Activated CD8-positive, alpha-beta memory T cell treated with anti-CD3 and anti-CD28 coated beads, Interleukin-2, amount 50 U/mL, for 4 hours (primary cell): ENCODE measurements at places on chromosomes 4 and X.

- DNase-seq: no peak
These were observed 108.3 kb downstream of the QRFPR start for GRCh38 chr4:121272526-121272925.

GRCh38 chr4:70326052-70326451 lies 8.7 kb upstream of the CABS1 start:
- no peak for DNase-seq

- DNase-seq: no peak
These were observed 29.2 kb downstream of the SULT1E1 start for GRCh38 chr4:69830560-69831269.

GRCh38 chr4:82957045-82957444 lies 53.6 kb downstream of the LIN54 start:
- DNase-seq: no peak

- DNase-seq: no peak
These were observed 765 bp upstream of the DGKK start for GRCh38 chrX:50471390-50471789.

GRCh38 chr4:68717999-68718398 lies 47.5 kb upstream of the UGT2B15 start:
- DNase-seq: no peak
